Activated T-helper 17 cell treated with anti-CD3 and anti-CD28 coated beads, Interleukin-2, amount 50 U/mL, for 72 hours (primary cell): ENCODE measurements at places on chromosomes 6 and 20.

- H3K4me3 ChIP-seq = no peak overlapping the region
- no peak for ATAC-seq
- H3K27me3 ChIP-seq = peaks cover 35% of the 10 kb centered on the region
- no peaks in the 10 kb centered on the region for H3K36me3 ChIP-seq
- peaks cover 4% of the 10 kb centered on the region for H3K4me1 ChIP-seq
Observed at GRCh38 chr6:168190646-168191443, 111.8 kb upstream of the FRMD1 start.

- ATAC-seq = no peak
- H3K27ac ChIP-seq = no peak overlapping the region
- no peaks in the 10 kb centered on the region for H3K4me1 ChIP-seq
- no peak overlapping the region for H3K4me3 ChIP-seq
- H3K36me3 ChIP-seq = no peaks in the 10 kb centered on the region
- peaks cover 11% of the 10 kb centered on the region for H3K27me3 ChIP-seq
Observed at GRCh38 chr20:10379761-10380160, 54.3 kb downstream of the MKKS start.

DNA sequence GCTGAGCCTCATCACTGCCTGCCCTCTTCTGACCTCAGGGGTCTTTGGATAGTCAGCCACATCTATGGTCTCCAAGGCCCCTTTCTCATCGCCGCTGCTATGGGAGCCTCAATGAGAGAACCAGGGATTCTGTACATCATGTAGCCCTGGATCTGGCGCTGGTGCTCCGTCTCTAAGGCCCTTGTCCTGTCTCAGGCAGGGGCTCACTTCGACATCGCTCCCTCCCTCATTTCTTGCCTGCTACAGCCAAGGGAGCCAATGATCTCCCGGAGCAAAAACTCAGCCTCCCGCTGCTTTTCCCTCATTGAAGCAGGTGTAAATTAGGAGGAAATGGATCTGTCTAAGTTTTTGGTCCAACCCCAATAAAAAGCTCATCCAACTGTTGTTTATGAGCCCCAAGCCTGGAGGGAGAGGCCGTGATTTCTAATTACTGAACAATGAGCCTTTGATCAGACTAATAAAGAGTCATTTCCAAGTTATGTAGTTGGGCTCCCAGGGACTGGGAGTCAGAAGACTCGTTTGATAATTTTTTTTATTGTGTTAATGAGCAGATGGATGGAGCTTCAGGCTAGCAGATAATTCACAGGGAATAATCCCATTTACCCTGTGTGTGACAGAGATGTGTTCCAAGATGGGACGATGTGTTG is 30.9 kb downstream of the LBP start:
- H3K27me3 ChIP-seq = peaks cover 15% of the 10 kb centered on the region
- no peaks in the 10 kb centered on the region for H3K4me1 ChIP-seq
- no peaks in the 10 kb centered on the region for H3K36me3 ChIP-seq
- ATAC-seq = no peak
- H3K27ac ChIP-seq = no peak overlapping the region

- H3K4me3 ChIP-seq = no peak overlapping the region
- H3K27me3 ChIP-seq = peaks cover 3% of the 10 kb centered on the region
- H3K27ac ChIP-seq = no peak overlapping the region
- H3K4me1 ChIP-seq = no peaks in the 10 kb centered on the region
Observed at GRCh38 chr6:21348504-21349195, 244.9 kb upstream of the SOX4 start.
